ENCODE measurements at places on chromosomes 7 and 10.

DNA sequence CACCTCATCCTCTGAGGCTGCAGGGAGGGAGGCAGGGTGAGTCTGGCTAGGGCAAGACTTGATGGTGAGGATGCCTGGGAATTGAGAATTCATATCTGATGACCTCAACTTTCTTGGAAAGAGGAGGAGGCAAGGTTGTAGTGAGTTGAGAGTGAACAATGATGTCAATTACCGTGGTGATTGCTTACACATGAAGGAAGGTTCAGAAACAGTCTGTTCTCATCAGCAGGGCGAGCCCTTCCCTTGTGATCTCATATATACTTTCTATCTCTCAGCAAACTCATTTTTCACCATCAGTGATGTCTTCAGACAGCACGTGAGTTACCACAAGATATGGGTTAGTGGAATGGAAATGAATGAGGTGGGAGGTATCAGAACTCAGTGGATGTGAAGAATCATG lies 20.1 kb upstream of the COL13A1 start:
- DNase-seq = no peak

DNA sequence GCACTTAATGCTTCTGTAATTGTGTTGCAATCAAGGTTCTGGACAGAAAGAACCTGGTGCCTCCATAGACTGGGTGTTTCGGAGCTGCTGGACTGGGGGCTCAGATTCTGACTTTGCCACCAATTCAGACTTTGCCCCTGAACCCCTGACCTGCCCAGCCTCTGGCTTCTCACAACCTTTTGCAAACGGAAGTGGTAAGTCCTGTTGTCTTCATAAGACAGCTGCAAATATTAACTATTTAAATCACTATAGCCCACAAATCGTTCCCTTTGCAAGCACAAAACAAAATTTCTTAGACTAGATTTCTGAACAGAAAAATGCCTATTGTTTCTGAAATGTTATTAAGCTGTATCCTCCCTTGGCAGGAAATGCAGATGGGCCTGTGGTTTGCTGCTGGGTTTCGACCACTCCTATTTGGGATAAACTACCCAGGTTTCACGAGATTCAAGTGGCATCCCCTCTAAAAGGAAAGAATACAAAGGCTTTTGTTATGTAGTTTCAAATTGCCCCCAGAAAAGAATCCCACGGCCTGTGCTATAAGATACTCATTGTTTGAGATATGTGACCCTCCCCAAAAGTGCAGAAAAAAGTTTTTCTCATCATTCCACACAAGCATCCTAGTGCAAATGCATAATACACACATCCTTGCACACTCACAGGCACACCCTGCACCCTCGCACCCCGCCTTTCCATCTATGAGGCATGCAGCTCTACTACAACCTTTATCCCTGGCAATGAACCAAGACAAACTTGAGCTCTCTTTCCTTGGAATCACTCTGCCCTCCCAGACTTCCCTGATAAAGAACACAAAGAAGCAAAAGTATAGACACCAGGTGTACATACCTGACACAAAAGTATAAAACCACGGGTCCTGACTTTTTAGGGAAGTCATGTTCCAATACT lies 209.1 kb downstream of the PRPF18 start:
- no peak for DNase-seq

DNA sequence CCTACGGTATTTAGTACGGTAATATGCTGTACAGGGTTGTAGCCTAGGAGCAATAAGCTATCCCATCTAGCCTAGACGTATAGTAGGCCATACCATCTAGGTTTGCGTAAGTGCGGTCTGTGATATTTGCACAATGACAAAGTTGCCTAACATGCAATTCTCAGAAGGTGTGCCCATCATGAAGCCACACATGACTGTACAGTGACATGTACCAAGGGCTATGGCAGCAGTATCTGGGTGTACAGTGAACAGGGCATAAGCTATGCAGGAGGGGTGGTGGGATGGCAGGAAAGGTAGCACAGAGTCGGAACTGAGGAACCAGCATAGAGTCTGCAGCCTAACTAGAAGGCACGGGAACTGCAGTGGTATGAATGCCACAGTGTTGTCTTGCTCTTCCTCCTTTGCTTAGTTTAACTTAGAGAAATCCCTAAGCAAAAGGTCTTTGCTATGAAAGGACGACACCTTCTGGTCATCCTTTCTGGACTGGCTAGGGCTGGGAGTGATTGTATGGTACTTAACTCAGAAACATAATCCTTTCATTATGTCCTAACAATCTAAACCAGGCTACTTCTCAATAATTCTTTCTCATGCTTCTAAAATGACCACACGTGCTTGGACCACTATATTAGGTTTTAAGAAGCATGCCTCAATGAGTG lies 93.5 kb downstream of the DYNC1I1 start:
- DNase-seq = peak; percentile 23

DNA sequence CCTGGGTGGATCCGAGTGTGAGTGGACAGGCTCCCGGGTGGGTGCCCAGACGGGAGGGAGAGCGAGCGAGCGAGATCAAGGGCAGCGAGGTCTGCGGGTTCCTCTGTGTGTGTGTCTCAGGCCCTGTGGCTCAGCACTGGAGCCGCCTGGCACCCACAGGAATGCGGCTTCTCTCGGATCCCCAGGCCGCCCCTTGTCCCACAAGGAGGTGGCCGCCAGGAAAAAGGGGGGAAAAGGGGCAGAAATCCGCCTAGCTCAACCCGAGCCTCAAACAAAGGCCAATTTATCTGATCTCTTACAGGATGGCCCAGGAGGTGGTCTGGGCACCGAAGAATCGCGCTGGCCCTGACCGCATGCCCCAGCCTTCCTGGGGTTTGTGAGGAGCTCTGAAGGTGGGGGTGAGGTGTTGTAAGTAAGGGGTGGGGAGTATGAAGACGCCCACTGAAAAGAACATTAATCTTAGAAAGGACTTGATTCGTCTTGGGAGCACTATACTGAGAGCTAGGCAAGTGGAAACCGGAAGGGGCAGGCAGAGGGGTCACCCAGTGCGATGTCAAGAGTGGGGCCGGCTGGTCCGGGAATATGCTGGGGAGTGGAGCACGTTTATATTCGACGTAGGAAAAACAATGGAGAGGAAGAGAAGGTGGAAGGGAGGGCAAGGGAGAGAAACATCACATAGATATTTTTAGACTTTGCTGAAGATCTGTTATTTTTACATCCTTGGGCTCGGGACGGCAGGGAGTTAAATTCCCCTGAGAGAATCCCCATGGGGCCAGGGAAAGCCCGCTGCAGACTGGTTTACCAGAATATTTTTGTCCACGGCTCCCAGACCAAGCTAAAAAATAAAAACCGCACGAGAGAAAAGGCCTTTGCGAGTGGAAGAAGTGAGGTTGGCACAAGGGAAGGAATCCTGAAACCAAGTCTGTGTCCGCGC lies 7.2 kb downstream of the DLX5 start:
- no peak for DNase-seq

DNA sequence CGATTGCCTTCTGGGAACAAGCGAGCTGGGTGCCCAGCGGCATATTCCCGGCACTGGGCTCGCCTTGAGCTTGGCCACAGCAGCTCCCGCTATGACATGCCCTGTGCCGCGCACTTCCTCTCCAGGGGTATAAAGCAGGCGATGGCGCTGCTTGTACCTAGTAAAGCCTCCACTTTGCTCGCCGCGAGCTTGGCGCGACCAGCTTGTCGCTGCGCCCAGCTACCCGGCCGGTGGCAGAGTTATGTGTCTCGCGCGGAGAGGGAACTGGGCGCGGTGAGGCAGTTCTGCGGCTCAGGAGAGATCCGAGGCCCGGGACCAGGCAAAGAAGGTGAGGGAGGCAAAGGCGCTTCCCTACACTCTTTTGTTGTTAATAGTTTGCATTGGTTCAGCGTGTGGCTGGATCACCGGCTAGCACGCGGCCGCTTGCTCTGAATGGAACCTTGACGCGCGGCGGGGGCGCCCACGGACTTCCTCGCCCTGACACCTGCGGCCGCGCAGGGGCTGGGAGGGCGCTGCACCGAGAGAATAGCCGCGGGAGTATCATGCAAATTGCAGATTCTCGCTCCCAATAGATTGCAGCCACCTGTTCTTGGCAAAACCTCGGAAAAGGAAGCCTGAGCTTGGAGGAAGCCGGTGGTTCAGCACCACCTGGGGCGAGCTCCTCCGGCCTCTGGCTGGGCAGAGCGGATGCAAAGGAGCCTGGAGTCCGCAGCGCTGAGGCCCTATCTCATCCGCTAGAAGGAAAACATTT lies 3.0 kb upstream of the BUB3 start:
- no peak for DNase-seq

GRCh38 chr7:90212149-90212495 lies 582 bp downstream of the STEAP2 start:
- no peak for DNase-seq

GRCh38 chr10:68871731-68872342 lies 29.3 kb upstream of the DDX50 start:
- DNase-seq = peak; percentile 97

Data from NCI-H1092 treated with DMSO at 0.1 percent for 48 hours (cell line).